ENCODE measurements at places on chromosomes 16 and 17.

GRCh38 chr16:7209598-7209997 lies 123.0 kb upstream of the RBFOX1 start:
- DNase-seq, result no peak

- no peak for DNase-seq
Measured at GRCh38 chr16:23301251-23302044, 654 bp upstream of the SCNN1B start.

DNA sequence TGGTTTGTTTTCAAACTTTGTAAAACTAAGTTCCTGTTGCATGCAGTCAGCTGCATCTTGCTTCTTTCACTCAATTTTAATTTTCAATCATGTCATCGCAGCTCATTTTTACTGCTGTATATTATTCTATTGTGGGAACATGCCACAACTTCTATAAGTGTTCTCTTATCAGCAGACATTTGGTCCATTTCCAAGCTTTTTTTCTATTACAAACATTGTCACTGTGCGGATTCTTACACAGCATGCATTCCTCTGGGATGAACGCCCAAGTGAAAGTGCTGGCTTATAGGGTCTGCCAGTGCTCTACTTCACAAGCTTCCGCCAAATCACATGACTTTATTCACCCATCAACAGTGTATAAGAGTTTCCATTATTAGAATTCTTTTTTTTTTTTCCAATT lies 22.7 kb downstream of the GINS3 start:
- DNase-seq, result no peak

DNA sequence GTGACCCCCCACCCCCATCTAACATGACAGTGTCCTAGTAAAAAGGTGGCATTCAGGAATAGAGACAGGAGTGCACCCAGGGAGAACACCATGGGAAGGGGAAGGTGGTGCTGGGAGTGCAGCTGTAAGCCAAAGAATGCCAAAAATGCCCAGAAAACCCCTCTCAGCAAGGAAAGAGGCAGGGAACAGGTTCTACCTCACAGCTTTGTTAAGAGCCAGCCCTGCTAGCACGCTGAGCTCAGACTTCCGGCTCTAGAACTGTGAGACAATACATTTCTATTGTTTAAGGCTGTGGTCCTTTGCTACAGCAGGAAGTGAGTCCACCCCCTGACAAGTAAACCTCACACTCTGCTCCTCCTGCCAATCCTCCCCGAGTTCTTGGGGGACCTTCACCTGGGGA lies 302.4 kb upstream of the N4BP1 start:
- no peak for DNase-seq

GRCh38 chr17:11535231-11535630 lies 63.0 kb upstream of the DNAH9 start:
- no peak for DNase-seq

- no peak for DNase-seq
Measured at GRCh38 chr16:68342620-68343019, 31.8 kb downstream of the PRMT7 start.

DNA sequence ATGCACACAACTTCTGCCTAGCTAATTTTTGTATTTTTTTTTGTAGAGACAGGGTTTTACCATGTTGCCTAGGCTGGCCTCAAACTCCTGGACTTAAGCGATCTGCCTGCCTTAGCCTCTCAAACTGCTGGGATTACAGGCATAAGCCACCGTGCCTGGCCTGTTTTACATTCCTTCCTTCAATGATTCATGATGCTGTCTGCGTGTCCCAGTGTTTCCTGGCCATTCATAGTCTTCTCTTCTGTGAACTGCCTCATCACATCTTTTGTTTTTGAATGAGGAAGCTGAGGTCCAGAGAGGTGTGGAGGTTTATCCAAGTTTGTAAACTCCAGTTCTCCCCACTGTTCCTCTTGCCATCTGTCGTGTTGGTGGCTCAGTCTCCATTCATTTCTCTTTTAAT lies 64.5 kb upstream of the MED9 start:
- DNase-seq, result no peak

DNA sequence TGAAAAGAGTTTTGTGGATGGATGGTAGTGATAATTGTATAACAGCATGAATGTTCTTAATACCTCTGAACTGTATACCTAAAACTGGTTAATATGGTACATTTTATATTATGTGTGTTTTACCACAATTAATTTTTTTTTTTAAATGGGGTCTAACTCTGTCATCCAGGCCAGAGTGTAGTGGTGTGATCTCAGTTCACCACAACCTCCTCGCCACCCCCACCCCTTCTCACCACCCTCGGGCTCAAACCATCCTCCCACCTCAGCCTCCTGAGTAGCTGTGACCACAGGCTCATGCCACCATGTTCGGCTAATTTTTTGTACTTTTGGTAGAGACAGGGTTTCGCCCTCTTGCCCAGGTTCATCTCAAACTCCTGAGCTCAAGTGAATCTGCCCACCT lies 123.2 kb downstream of the CDRT15L2 start:
- DNase-seq, result no peak

GRCh38 chr16:81515281-81515680 lies 70.7 kb downstream of the CMIP start:
- no peak for DNase-seq

DNA sequence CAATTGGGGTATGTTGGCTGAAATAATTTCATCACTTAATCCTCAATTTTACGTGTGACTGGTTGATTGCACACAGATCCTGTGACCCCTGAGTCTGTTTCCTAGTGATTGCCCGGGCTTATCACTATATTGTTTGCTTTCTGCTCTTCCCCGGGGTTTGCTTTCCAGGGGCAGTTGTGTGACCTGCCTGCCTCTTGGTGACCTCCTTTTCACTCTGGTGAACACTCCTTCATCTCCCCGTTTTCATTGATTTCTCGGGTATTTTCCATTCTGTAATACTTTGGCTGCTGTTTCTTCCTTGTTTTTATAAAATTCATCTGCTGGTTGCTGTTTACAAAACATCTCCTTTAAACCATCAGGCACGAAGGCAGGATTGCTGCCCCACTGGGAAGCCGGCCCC lies 36.0 kb downstream of the NTN1 start:
- DNase-seq, result no peak

DNA sequence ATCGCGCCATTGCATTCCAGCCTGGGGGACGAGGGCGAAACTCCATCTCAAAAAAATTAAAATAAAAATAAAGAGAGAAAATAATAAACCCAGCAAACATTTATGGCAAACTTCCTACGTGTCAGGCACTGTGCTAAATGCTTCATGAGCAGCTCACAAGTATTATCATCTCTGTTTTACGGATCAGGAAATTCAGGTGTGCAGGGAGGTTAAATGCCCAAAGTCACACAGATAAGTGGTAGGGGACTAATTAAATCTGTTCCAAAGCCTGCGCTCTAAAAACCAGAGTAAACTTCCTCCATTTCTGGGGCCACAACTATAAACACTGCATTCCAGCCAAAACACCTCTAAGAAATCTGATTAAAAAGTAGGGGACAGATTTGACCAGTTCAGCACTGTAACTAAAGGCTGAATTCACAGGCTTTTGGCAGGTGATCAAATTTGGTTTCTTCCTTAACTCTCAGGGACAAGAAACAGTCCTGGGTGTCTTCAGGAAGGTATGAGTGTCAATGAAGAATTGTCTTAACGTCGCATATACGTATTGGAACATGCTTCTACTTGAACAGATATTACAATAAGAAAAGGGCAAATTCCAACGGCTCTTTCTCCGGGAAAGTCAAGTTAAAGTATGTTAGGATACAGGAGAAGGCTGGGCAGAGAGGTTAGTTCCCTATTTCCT lies 996 bp downstream of the STRADA start:
- DNase-seq, result no peak

DNA sequence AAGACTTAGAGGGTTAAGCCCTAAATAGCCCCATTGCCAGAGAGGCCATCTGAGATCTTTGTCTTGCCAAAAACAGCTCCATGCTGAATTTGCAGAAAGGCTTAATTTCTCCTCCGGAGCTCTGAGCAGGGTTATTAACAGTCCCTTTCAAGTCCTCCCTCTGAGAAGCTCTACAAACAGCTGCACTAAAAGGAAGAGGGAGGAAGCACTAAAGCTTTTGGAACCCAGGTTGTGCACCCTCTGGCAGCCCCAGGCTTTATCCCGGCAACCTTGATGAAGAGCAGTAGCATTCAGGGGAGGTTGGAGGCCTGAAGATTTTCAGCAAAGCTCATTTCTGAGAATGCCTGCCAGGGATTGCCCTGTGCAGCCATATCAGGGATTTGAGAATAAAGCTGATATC lies 554.7 kb downstream of the RBFOX1 start:
- DNase-seq, result no peak

DNA sequence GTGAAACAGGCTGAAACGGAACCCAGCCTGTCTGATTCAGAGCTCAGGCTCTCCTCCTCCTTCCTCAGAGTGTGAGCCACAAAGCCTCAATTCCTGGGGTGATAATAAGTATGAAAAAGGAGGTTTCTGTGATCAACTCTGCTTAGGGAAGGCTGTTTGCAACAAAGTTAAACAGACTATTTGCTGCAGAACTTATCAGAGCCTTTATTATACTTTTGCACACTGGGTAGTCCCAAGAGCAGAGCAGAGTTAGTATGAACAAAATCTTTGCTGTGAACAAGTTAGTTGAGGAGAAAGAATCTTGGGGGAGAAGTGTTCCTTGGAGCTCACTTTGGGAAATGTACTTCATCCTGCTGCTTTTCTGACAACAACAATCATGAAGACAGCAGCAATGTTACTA lies 67.4 kb downstream of the MRM1 start:
- DNase-seq, result no peak

Measured in stimulated activated CD8-positive, alpha-beta memory T cell treated with anti-CD3 and anti-CD28 coated beads, Interleukin-7, amount 100 ng/mL, for 1 hour (primary cell).